ENCODE measurements at places on chromosomes 3 and 15.

DNA sequence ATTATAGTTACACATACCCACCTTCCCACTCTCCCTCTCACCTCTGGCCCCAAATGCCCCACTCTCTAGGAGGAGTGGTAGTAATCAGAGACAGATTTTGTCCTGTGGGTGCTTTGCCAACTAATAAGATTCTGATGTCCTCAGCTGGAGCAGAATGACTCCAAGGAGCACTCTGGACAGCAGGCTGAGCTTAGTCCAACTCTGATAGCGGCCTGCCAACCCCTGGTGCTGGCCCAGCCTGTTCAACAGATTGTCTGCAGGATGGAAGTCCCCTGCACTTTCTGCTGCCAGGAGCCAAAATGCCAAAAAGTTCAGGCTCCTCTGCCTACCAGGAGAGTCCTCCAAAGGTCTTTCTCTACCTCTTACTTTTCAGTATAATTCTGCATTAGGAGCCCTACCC, 160.5 kb upstream of the UMPS start:
- no peak for DNase-seq

- DNase-seq, result no peak
These were observed 2.5 kb downstream of the ATG7 start for GRCh38 chr3:11274566-11275142.

GRCh38 chr15:49876401-49877038, 242.5 kb downstream of the ATP8B4 start:
- DNase-seq, result peak; percentile 13

DNA sequence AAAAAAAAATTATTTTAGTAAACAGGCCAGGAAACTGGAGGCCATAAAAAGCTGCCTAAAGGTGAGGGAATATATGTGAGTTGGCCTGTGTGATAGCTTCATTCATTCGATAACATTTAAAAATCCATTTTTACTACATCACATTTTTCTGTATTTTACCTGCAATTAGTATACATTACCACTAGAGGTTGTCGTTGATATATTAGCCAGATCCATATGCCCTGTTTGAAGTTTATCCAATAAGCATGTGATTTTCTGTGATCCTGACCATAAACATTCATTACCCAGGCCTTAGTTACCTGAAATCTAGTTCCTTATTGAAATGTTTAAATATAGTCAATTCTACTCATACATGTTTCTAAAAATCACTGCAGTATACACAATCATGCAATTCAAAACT, 71.4 kb downstream of the ARNT2 start:
- DNase-seq, result no peak

- DNase-seq, result no peak
These were observed 22.0 kb downstream of the AADAC start for GRCh38 chr3:151835751-151836525.

GRCh38 chr3:10945683-10946287, 46.8 kb upstream of the SLC6A1 start:
- no peak for DNase-seq

DNA sequence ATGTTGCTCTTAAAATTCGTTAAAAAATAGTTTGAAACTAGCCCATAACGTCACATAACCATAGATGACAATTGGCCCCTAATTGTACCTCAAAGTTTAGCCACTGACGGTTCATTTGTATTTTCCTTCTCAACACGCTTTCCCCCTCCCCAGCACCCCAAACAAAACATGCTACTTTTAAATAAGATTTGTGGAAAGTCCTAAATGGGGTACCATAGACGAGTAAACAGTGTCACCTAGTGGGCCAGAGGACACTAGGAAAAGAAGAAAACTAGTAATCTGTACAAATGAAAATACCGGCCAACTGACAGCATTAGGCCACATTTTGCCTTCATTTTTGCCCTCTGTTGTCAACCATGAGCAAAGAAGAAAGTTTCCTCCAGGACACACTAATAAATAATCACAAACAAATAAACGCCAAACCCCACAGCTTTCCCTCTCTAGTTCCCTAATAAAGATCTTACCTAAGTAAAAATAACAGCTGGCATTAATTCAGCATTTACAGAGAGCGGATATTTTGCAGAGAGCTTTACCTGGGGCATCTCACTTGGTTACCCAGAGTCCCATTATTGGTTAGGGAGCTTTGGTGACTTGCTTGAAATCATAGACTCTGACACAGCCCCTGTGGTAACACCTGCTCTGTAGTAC, 175.1 kb upstream of the ATP11B start:
- DNase-seq, result no peak

GRCh38 chr3:38062809-38063208, 23.8 kb downstream of the DLEC1 start:
- DNase-seq, result no peak

- no peak for DNase-seq
These were observed 202.7 kb downstream of the ITPR1 start for GRCh38 chr3:4695846-4696245.

GRCh38 chr3:142152384-142152783, 3.0 kb upstream of the TFDP2 start:
- no peak for DNase-seq

DNA sequence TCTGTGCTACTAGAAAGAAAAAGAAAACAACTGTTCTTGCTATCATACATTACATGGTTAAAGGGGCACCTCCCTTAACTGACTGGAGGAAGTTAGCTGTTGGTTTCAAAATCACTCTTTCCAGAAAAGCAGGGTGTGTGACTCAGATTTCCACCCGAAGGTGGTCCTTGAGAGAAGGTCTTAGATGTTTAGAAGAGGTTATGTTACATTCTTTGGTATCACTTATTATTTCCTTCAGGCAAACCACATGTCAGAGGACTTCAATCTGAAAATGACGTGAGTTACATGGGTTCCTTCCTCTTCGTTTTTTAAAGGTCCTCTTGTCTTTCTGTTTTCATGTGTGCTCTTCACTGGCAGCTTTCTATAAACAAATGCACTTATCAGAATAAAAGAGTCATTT, 307.9 kb upstream of the CBLB start:
- DNase-seq, result no peak

DNA sequence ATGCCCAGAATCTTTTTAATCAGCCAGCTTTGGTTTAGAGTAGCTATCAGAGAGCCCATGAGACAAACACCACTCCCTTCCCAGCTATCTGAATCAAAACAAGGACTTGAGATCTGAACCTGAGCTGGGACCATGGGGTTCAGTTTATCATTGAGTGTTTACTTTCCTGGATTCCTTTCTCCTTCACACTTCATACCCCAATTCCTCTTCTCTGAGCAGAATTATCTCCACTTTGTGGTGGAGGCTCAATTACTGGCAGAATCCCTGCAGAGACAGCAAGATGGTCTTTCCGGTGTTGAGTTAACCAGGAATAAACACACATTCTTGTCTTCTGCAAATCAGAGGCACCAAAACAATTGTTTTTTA, 102.4 kb downstream of the RPL22L1 start:
- DNase-seq, result no peak

DNA sequence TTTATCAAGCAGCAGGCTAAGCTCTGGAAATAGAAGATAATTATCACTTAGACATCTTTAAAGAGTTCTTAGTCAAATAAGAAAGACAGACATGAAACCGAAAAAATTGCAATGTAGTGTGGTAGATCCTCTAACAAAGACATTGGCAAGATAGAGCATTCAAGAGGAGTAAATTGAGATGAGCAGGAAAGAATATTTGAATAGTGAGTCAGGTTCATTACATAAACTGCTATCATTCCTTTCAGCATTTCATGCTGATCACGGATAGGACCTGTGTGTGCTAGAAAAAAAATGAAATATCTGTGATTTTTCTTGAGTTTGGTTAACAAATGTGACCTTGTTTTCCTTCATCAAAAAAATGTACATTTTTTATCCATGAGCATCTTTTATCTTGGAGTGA, 460.9 kb downstream of the OTOL1 start:
- peak; percentile 2 for DNase-seq

- DNase-seq, result no peak
These were observed 173.9 kb downstream of the NSMCE3 start for GRCh38 chr15:29095746-29096145.

DNA sequence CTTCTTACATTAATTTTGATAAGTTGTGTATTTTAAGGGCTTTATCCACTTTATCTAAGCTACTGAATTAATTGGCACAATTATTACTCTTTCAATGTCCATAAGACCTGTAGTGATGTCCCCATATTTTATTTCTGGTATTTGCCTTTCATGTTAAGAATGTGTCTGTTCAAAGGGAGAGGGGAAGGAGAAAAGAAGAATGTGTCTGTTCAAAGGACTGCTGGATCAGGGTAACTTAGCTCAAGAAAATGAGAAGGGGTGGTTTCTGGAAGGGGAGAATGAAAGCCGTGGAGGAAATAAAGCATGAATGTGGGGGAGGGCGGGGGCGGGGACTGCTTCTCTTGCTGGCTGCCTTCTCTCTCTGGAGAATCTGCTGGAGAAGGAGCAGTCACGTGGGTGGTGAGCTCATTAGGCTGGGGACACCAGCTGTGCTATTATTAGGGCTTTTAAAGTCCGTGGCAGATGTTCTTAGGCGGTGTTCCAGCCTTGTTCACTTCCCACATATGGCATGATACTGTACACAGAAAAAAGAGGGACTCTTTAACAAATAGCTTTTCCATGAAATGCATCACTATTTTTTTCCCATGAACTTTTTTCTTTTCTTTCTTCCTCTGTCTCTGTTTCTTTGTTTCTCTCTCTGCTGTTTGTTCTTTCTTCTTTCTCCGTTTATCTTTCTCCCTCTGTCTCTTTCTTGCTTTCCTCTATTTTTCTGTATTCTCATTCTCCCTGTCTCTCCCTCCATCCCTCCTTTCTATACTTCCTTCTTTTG, 63.7 kb upstream of the ULK4 start:
- peak; percentile 46 for DNase-seq

DNA sequence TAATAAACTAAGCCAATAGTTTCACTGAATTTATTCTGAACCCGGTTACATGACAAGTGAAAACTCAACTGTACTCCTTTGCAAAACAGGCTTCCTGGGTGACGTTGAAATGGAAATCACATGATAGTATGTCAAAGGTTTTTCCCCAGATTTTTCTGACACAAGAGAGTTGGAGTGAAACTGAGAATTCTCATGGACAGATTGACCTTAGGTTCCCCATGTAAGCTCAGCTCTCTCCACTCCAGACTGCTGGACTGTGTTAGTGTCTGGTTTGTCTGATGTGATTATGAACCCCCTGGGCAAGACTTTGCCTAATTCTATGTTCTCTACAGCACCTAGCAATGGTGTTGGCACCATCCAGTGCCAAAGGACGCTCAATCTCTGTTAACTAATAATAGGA, 219.7 kb upstream of the COL8A1 start:
- DNase-seq, result no peak

DNA sequence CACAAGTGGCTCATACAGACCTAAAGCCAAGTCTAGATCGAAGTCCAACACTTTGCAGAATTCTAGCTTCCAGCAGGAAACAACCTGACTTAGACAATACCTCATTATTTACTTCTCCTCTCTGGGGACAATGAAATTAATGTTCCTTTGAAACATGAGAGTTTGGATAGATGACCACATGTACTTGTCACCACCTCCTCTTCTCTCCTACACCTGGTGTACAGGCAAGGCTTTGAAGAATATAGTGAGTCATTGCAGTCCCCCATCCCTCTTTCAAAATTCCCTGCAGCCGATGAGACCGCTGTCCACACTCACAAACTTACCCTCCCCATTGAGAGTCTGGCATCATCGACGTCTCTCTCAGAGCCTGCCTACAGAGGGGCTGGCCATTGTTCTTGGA, 189.0 kb upstream of the HES1 start:
- peak; percentile 69 for DNase-seq

DNA sequence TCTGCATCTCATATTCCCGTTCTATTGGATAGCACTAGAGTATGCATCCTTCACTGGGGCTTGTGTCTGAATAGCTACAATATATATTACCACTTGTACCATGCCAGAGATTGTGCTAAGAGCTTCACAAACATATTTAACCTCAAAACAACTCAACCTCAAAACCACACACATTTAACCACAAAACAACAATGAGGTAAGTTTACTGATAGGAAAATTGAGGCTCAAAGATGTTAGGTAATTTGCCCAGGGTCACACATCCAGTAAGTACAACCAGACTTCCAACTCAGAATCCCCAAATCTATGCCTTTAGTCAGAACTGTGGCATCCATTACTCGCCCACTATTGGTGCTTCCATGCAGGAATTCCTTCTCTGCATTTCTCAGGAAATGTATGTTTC, 220.0 kb downstream of the FAM43A start:
- DNase-seq, result peak; percentile 81

GRCh38 chr3:64063983-64064438, 40.7 kb upstream of the PSMD6 start:
- DNase-seq, result no peak

DNA sequence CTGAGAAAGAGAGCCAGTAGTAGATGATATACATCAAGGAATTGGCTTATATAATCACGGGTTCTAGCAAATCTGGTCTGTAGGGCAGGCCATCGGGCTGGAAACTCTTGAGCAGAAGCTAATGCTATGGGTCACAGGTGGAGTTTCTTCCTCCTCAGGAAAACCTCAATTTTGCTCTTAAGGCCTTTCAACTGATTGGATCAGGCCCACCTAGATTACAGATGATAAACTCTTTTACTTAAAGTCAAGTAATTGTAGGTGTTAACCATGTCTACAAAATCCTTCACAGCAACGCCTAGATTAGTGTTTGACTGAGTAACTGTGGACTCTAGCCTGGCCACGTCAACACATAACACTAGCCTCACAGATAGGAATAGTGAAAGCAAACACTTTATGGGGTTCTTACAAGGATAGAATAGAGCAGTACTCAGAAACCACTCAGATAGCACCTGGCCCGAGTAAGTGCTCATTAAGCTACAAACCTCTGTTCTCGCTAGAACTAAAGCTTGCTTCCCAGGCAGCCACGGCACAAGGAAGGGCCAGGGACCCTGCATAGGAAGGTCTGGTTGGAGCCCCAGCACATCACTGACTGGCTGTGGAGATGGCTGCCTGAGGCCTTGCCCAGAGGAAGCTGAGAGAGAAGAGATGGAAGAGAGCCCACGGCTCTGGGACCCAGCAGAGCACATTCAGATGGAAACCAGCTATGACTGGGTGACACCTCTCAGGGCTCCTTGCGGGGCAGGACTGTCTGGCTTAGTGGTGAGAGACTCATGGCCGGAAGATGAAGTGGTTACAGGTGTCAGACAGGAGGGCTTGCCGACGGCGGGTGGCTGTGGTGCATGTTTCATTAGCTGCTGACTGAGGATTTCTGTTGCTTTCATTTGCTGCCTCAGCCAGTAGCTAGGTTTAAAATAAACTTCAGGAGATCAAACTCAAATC, 202.5 kb upstream of the TLE3 start:
- DNase-seq, result no peak

DNA sequence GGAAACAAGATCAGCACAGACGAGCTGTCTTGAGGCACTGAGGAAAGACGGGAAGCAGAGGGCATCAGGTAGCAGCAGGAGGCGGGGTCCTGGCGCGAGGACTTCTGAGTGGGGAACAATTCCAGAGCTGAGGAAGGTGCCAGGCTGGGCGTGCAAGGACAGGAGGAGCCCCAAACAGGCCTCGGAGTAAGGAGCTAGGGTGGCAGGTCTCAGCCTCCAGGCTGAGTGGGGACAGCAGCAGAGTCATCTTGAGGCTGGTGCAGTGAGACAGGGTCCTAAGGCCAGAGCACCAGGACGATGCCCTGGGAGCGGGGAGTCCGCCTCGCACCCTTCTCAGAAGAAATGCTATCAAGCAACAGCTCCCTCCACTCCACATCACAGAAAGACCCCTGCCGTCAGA, 78.4 kb downstream of the PCSK6 start:
- DNase-seq, result no peak

GRCh38 chr3:23489300-23490158, 286.4 kb downstream of the UBE2E2 start:
- peak; percentile 18 for DNase-seq

Measured in NCI-H226 (cell line).